Stimulated activated CD8-positive, alpha-beta memory T cell treated with anti-CD3 and anti-CD28 coated beads, Interleukin-4, amount 100 ng/mL, for 1 hour (primary cell): ENCODE measurements at places on chromosomes 6 and 20.

- peak; percentile 5 for DNase-seq
Observed at GRCh38 chr6:38871741-38872568, 156.8 kb downstream of the DNAH8 start.

DNA sequence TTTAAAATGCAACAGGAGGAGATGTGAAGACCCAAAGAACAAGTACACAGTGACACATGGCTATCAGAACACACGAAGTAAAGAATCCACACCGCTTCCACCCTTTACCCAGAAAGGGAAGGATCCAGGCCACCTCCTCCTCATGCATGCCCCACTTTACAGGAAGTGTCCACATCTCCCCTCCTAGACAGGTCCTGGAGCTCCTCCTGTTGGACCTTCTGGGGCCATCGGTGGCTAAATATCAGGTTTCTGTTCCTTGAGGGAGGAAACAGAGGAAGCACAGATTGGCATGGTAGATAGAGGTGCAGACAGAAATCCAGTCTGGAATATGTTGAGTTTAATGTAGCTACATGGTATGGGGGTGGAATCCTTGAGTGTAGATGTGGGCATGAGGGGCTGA is 10.9 kb downstream of the NINL start:
- DNase-seq = no peak

- DNase-seq = no peak
Observed at GRCh38 chr6:31545291-31545690, 1.1 kb downstream of the ATP6V1G2 start.

GRCh38 chr20:38799203-38799602 is 6.3 kb upstream of the PPP1R16B start:
- no peak for DNase-seq

- DNase-seq = no peak
Observed at GRCh38 chr6:132663661-132664060, 4.7 kb upstream of the TAAR1 start.

GRCh38 chr6:127120787-127121636 is 2.5 kb downstream of the RSPO3 start:
- no peak for DNase-seq

GRCh38 chr20:15288106-15288505 is 950.7 kb upstream of the FLRT3 start:
- no peak for DNase-seq

DNA sequence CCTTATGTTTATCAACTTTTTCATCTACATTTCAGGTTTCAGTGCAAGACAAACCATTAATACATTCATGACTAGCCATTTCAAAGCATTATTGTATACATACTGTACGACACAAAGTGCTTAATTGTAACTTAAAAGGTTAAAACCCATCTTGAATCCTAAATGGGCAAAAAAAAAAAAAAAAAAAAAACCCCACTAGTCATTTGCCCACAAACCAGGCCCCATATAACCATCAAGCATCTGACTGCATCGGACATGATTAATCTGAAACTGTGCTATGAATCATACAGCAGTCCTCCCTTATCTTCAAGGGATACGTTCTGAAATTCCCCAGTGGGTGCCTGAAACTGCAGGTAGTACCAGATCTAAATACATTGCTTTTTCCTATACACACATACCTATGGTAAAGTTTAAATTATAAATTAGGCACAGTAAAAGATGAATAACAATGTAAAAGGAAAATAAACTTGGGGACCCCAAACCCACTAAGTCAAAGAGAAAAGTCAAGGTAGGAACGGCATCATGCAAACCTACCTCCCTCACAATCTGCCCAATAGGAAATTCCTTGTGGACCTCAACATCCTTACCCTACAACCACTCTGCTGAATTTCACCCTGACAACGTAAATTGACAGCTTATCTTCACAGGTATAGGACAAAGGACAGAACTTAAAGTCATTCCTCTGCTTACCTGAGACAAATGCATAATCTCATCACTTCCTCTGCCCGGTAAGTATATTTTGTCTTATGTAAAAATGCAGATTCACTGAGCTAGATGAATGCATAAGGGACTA is 14.3 kb downstream of the B4GALT5 start:
- DNase-seq = no peak
